ENCODE measurements at places on chromosomes 7 and 10. TPM values are rescaled to one million over a fixed set of nuclear protein-coding genes. Genes with fewer than 3 reads are reported as not detected.

- no peak for DNase-seq
Observed at GRCh38 chr7:27651702-27652101, 11.0 kb downstream of the HIBADH start.

UBN2 gene
- 11.9 TPM for total RNA-seq

DNA sequence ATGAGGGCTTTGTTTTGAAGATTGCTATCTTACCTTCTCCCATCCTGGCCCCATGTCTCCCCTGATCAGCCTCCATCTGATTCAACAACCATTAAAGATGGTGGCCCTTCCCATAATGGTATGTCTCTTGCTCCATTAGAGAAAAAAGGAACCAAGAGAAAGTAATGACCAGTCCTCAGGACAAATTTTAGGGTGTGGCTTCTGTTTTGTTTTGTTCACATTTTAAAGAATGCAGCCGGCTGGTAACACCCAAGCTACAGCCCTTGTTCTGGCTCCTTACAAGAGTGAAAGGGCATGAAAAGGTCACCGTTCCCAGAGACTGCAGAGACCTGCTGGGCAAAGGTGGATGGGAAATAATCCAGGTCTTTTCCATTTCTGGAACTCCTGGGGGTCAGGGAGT is 287.9 kb upstream of the NEBL start:
- DNase-seq, result no peak

DNA sequence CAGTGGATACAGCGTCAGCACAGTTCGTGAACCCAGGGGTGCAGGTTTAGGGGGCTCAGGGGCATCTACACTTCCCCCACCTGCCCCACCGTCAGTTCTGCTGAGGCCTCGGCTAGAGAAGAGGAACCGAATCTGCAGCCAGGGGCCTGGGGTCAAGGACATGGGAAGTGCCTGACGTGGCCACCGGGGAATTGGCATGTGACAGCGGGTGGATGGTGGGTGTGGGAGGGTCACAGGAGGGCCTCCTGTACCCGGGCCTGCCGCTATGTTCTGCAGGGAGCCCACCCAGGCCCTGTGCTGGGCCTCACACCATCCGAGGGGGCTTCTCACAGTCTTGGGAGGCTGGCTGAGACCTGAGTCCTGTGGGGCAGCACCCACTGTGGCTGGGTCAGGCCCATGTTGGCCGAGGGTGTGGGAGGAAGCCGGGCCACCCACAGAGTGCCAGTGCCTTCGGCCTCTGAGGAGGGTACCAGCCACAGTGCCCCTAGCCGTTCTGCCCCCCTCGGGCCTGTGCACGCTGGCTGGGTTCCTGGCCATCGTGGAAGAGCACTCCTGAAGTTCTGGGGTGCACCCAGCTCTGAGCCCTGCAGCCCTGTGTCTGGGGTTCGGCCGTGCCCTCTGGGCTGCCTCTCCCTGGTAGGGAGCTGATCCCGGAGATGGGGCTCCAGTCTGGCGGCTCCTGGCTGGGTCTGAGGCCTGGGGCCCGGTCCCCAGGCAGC is 5.9 kb downstream of the TTYH3 start:
- DNase-seq, result peak; percentile 81
